Right ventricle myocardium inferior (tissue), 1 donor: ENCODE measurements at places on chromosomes 16 and 17.
A peak's percentile ranks its signal among the peaks of the same experiment; 100 is the strongest.

DNA sequence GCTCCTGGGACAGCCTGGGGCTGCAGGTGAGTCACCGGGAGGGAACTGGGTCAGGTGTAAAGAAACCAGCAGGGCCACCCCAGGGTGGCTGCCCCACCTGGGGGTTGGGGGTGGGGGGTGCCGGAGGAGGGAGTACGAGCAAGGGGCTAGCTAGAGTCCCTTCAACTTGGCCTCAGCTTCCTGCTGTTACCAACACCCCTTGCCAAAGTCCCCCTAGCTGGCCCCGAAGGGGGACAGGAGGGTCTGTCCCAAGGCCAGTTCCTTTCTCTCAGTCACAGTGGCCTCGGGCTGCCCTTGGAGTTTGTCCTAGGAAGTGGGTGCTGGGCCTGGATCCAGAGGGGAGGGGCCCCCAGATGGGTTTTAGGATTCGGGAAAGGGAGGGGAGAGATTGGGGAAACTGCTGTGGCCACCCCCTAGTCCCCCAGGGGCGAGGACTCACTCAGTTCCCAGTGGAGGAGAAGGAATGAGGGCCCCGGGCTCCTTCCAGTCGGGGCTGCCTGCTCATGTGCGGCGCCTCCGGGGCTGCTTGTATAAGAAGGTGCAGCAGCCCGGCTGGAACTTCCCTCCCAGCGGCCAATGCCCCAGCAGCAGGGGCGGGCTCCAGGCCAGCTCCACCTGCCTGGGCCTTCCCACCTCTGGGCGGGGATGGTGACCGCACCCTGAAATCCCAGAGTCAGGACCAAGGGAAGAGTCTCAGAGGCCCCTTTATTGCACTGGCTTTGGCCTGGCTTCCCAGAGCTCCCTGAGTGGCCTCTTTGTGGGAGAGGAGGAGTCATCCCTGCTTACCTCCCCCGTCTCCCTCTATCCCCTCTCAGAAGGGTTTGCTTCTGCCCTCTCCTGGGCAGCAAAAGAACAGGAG lies 7.3 kb downstream of the ARHGAP27 start:
- DNase-seq, result peak; percentile 77

DNA sequence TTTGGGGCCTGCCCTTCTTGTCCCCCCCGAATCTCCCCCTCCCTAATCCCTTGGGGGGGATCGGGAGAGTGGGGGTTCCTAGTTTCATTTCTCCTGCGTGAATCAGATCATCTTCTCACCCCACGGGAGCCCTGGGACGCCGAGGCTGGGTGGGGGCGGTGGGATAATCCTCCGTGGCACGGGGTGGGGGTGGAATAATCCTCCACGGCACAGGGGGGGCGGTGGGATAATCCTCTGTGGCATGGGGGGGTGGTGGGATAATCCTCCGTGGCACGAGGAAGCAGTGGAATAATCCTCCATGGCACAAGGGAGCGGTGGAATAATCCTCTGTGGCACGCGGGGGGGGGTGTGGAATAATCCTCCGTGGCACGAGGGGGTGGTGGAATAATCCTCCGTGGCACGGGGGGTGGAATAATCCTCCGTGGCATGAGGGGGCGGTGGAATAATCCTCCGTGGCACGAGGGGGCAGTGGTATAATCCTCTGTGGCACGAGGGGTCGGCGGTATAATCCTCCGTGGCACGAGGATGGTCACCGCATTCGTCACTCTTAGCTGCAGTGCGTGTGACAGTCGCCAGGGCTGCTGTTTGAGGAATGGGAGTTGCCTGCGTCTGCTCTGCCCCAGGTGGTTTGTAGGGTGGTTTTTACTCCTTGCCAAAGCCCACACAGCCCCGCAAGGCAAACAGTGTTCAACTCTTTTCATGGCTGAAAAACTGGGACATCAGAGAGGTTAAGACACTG lies 156.9 kb downstream of the LAT start:
- peak; percentile 35 for DNase-seq

DNA sequence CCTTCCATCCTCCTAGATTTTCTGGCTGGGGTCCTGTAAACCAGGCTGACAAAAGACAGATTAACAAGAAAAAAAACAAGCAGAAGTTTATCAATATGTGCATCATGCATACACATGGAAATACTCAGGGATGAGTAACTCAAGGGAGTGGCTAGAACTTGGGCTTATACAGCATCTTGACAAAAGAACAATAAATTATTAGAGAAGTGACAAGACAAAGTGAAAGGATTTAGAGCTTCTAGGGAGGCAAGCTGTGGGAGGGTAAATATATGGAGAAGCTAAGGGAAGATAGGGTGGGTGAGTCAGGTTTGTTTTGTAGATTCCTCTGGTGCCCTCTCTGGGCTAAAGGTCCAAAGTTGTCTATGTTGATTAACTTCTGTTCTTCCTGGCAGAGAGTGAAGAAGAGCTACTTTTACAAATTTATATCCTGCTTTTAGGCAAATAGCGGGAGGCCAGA lies 48.0 kb upstream of the NDRG4 start:
- DNase-seq, result no peak

DNA sequence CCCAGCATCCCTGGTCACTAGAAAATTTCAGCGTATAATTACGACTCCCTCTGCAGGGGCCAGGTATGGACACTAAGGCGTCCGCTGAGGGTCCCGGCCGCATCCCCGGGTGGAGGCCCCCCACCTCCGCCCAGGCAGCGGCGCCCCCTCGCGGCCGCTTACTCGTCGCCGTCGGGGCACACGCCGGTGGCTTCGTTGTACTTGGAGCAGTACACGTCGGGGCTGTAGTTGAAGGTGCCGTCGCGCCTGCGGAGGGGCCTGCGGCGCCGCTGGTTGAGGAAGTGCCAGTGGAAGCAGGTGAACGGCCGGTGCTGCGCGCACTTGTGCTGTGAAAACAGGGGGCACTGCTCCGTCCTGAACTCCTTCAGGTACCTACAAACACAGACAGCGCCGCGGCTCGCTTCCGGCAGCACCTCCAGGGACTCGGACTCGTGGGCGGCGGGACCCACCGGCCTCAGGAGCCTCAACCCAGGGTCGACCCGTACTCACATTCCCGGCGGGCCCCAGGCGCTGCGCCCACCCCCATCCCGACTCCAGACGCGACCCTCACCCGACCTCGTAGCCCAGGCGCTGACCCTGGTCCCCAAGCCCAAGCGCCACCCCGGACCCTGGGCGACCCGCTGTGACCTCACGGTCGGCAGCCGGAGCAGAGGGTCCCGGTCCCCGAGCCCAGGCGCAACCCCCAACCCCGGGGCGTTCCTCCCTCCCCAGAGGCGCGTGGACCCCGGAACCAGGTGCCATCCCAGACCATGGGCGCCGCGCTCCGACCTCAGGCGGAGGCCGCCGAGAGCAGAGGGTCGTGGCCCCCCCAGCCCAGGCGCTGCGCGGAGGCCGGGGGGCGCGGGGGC lies 596 bp downstream of the UNKL start:
- peak; percentile 86 for DNase-seq

- DNase-seq, result no peak
These were observed 4.3 kb downstream of the MYH8 start for GRCh38 chr17:10417431-10417830.

DNA sequence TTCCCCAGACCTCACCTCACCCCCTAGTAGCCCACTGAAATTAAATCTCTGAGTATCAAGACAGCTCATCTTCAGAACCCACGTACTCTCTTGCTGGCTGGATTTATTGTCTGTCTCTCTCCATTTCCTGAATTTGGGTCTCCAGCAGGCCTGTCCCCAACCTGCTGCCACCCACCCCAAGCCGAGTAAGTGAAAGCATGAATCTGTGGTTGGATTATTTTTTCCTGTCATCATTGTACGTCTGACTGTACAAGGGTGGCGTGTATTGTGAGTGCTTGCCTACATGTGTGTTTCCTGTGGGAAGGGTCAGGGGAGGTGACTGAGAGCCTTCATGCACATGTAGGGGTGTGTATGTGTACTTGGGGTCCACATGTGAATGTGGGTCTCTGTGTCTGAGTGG lies 5.4 kb downstream of the TNP2 start:
- no peak for DNase-seq

DNA sequence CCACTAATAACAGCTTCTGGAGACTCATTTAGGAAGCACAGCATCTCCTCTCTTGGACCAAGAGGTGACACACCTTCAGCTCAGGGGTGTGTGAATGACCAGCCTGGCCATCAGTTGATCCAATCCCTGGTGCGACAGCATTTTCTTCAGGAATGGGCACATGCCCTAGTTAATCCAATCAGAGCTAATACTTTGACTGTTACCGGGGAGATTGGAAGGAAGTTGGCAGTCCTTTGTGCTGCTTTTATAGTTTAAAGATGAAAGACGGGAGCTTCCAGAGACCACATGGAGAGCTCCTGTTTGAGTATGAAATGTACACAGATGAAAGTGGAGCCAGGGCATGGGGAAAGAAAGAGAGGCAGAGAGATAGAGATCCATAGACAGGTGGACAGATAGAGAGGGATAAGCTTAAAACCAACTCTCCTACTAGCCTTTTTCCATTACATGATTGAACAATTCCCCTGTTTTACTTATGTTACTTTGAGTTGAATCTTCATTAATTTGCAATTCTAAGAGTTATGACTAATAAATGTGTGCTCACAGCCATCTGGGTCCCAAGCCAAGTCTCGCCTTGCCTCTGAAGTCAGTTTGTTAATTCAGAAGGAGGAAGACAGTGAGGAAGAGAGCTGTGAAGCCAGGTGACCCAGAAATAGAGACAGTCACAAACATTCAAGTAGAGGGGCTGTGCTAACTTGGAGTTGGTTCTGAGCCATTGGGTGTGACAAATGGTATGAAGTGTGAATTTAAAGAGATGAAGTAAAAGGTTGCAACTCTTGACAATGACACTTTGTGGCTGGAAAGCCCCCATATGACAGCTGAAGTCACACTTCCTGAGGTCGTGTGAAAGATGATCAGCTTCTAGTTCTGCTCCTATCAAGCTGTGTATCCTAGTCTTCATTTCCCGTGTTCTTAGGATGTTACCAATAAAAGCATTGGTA lies 120.0 kb upstream of the GOT2 start:
- no peak for DNase-seq

- DNase-seq, result no peak
These were observed 29.7 kb downstream of the MBTPS1 start for GRCh38 chr16:84087001-84087400.

- no peak for DNase-seq
These were observed 12.4 kb downstream of the CCDC47 start for GRCh38 chr17:63760771-63761539.

DNA sequence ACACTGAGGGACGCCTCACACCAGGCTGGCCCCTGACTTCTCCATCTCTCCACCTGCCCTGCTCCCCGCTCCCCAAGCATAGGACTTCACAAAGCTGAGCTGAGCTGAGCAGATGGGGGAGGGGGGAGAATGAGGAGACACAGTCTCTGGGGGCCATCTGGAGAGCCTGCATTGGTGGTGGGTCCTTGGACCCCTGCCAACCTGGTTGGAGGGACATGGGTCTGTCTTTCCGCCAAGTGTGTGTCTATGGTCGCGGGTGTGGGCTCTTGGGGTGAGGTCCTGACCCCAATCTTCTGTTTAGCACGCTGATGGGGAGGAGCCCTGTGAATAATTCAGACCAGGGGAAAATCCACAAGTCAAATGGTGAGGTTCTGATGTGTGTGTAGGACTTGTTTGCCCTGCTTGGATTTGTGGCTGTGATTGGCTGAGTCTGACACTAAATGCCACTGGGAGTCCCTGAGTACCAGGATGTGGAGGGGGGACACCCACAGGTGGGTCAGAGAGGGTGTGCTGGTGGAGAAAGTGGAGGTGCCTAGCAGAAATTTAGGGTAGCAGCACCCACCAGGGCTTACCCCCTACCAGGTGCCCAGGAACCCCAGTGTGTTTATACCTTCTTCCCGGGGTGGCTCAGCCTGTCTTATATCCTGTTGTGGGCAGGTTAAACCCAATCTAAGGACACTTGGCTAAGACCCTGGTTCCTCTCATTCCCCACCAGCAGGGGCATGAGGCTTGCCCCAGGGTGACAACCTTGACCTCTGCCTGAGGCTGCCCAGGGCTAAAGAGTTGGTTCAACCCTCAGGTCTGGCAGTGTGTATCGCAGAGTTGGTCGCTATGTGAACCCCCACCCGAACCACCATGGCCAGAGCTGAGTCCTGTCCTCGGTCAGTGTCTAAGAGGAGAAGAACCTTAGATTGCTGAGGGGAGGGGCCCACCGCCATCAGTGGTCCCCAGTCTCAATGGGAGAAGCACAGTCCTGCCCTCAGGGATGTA lies 2.1 kb downstream of the FMNL1 start:
- peak; percentile 57 for DNase-seq

DNA sequence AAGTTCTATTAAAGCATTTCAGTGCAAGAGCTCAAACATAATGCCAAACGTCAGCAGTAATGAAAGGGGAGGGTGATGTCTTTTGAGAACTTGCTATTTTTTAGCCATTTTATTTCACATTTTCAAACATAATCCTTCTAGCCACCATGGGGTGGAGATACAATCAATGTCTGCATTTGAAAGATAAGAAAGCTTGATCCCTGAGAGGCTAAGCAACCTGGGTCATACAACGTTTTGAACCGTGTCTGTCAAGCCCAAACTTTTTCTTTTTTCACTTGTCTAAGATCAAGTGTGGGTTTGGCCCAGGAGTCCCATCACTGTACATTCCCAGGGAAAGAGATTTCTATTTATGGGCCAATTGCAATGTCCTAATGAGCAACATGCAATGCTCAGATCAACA lies 331.1 kb downstream of the SLC39A11 start:
- DNase-seq, result no peak

DNA sequence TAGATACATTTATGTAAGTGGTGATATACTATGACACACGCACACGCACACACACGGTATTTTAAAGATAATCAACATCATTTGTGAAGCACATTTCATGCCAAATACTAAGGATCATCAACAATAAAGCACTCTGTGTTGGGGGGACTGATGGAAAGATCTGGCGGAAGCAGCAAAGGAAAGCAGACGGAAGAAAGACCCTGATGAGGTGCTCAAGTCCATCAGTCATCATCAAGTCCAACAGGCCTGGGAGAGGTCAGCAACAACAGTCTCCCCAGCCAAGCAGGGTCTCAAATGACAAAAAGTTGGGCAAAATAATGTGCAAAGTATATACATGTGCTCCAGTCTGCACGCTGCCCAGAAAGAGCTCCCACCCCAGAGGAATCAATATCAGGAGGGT lies 55.5 kb downstream of the HIC1 start:
- no peak for DNase-seq

DNA sequence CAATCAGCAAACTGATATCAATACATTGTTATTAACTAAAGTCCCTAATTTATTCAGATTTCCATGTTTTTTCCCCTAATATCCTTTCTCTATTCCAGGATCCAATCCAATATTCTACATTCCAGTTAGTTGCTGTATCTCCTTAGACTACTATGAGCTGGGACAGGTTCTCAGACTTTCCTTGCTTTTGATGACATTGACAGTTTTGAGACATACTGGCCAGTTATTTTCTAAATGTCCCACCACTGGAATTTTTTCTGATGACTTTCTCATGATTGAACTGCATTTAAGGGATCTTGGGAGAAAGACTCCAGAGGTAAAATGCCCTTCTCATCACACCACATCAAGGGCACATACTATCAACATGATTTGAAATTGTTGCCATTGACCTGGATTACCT lies 177.1 kb upstream of the MAF start:
- DNase-seq, result no peak

GRCh38 chr17:72611172-72611571 lies 481.3 kb downstream of the SLC39A11 start:
- DNase-seq, result no peak

- no peak for DNase-seq
These were observed 273.0 kb upstream of the TBX2 start for GRCh38 chr17:61126473-61127249.
